A549 treated with GW870086 at 1 μM for 4 hours (cell line): ENCODE measurements at places on chromosomes 7 and 10. TPM values are rescaled to one million over a fixed set of nuclear protein-coding genes. Genes with fewer than 3 reads are reported as not detected.

The CELF2 gene
- total RNA-seq = 0.02 to 0.16 TPM (median 0.06 TPM) in 4 of 5 replicates, not detected in the other

The ATOH7 gene
- total RNA-seq = 0.17 to 0.34 TPM (median 0.18 TPM) in 5 replicates

The PNLIPRP2 gene
- 0.09 TPM in 1 of 5 replicates, not detected in the others for total RNA-seq

The CTAGE4 gene
- total RNA-seq = not detected in 5 replicates

The LDB3 gene
- total RNA-seq = 0.03 to 0.07 TPM (median 0.04 TPM) in 4 of 5 replicates, not detected in the other
